ENCODE measurements at places on chromosomes 2 and 18.

DNA sequence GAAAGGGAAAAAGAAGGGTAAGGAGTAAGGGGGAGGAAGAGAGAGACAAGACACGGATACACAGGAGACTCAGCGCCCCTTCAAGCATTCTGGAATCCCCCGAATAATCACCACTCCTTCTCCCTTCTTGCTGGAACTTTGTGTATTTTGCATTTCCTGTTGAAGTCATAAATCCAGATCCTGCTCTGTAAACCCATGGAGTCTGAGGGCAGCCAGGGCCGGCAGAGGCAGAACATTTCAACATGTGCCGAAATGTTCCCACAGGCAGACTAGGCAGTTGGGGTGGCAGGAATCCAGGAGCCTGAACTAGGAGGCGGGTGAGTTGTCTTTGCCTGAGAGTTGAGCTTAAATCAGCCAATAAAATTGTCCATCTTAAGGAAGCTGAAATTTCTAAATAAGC, 193.1 kb downstream of the SH3RF3 start:
- no peak for DNase-seq

GRCh38 chr2:222160944-222161343, 137.9 kb downstream of the PAX3 start:
- no peak for DNase-seq

DNA sequence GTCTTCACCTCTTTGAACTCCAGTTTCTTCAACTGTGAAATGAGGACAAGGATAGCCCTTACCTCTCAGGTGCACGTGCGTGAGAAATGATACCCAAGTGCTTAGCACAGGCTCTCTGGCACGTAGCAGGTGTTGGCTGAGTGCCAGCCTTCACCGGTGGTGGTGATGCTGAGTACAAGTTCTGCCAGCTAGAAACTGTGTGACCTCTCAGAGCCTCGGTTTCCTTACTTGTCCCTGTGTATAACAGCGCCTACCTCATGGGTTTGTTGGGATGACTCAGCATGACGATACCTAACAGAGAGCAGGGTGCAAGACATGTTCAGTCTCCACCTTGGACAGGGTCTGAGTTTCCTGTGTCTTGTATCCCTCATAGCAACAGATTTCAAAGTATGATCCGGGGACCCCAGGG, 205.1 kb downstream of the TNS1 start:
- no peak for DNase-seq

- no peak for DNase-seq
These were observed 1295.7 kb downstream of the LRP1B start for GRCh38 chr2:140835079-140835478.

GRCh38 chr2:45765728-45766254, 114.3 kb downstream of the PRKCE start:
- no peak for DNase-seq

DNA sequence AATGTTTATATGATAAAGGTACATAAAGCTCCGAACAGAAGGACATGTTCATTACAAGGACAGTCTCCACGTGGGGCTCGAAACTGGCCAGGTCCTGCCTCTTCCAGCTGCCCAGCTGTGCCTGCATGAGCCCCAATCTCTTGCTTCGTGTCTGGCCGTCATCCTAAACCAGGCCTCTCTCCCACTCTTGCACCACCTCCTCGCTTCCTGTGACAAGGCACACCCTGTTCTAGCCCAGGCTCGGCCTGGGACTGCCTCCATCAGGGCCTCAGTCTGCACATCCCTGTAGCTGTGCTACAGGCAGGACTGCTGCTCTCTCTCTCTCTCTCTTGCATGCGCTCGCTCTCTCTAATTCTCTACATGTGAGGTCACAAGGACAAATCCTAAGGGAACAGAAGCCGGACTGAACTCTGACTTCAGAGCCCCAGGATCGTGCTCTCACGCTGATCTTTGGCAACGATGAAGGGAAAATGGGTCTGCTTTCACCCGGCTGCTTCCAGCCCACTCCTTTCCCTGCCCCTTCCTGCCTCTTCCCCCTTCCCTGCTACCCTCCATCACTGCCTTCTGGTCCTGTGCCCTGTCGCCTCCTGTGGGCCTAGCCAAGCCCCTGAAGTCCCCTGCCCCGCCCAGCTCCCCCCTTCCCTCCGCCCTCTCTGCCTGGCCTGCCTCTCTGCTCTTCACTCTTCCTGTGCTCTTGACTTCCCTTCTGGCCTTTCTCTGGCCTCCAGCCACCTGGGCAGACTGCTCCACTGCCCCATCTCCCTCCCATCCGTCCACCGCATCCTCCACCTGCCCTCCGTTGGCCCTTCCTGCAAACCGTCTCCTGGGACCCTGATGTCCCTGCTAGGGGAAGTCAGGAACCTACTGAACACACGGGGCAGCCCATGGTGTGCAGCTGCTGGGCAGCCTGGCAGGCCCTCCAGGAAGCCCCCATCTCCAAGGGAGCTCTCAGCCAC, 7.8 kb upstream of the GPR55 start:
- DNase-seq = no peak

GRCh38 chr2:240300840-240301239, 134.6 kb upstream of the GPC1 start:
- no peak for DNase-seq

GRCh38 chr2:37563375-37564015, 107.9 kb downstream of the CDC42EP3 start:
- no peak for DNase-seq

DNA sequence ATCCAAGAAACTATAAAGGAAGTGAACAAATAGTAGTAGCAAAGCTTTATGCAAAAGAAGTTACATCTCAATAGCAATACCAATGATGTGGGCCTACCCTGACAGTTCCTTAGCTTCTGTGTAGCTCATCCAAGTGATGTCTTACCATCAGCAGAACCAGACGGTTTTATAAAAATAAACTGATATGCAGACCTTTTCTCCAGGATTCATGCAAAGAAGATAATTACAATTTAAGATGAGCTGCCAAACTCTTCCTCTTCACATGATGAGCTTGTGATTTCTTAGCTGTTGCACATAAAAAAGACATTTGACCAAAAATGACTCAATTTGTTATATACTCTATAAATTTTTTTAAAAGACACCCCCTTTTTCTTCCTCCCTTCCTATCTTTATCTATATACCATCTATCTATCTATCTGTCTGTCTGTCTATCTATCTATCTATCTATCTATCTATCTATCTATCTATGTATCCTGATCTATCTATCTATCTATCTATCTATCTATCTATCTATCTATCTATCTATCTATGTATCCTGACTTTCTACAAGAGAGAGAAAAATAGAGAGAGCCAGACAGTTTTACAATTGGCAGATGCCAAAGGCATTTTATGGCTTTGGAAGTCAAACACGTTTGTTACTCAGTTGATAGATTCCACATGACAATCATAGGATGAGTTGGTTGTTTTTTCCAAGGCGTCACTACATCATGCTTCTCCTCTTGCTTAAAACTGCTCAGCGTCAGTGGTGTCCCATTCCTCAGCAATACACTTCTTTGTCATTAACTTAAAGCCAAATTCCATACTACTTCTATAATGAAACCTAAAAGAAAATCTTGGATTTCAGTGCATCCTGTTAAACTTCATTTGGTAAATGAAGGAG, 65.9 kb upstream of the ACTR3 start:
- DNase-seq = no peak

DNA sequence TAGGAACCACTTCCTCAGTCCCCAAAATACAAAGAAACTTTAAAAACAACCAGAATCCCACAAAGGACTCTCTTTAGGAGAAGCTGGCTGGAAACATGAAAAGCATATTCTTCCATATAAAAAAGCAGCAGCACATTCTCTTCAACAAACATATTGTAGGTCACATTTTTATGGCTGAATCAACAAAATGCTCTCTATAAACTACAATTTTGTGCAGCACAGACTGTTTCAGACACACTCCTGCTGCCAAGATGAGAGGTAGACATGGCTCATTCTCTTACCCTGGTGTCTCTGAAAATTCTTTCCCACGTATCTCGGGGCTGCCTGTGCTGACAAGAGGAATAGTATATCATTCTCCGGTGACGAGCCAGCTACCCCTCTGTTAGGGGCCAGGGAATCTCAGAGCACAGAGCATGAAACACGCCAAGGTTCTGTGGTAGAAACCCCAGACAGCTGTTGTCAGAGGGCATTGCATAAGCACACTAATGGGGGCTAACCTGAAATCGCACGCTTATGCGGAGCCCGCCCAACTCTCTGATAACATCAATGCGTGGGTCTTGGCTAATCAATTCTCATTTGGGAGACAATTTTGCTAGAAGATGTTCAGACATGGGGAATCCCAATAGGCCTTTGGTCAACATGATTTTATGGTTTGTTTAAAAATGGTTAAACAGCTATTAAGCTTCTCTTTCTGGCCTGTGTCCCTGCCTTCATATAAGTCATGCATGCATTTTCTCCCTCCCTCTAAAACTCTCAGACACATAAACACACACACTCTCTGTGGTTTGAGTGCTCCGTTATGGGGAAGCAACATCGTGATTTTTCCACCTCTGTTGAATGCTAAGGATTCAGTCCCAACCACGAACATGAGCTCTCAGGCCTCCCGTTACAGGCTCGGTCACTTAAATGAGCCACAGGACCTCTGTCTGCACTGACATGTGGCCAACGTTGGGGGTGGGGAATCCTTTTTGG, 177.5 kb downstream of the INO80D start:
- DNase-seq = no peak
